SK-N-DZ (cell line): ENCODE measurements at places on chromosomes 16 and 17.

- DNase-seq, result peak; percentile 71
Measured at GRCh38 chr17:1573932-1574696, 11.5 kb upstream of the PITPNA start.

DNA sequence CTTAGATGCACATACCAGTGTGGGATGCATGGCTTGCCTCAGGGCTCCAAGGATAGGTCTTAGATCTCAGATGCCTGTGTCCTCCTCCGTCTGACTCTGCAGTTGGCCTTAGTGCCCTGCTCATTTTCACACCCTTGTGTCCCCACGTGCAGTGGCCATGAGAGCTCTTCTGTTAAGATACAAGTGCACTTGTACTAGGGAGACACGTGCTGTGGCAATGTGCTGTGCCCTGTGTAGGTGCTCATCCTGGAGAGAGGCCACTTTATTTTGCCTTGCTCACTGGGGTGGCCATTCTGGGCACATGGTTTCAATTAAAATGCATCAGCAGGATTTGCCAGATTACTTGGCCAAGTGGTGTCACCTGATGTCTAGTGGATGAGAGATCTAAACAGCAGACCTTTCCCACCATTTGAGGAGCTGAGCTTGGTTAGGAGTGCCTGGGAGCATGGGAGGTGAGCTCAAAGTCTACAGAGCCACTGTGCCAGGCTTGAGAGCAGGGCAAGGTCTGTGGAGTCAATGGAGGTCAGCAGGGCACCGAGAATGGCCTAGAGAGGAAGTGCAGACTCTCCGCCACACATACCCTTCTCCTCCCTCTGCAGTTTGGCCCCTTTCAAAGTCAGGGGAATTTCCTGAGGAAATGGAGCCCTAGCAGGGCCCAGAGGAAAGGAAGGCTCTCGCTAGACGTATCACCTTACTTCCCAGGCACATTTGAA is 25.2 kb upstream of the SMPD3 start:
- DNase-seq, result no peak

DNA sequence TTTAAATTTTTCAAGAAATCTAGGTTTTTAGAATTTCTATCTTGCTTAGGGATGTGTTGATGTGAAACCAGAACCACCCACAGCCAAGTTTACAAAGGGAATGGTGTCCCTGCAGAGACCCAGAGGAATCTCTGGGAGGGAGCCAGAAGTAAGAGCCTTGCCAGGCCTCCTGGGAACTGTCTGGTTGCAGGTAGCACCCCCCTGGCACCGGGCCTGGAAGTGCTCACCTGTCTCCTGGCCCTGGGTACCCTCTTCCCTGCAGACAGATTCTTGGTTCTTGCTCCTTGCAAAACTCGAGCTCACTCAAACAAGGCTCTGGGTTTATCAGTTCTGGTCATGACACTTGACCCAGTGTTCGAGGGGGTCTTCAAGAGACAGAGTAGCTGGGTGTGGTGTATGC is 24.6 kb upstream of the ZFP90 start:
- no peak for DNase-seq

DNA sequence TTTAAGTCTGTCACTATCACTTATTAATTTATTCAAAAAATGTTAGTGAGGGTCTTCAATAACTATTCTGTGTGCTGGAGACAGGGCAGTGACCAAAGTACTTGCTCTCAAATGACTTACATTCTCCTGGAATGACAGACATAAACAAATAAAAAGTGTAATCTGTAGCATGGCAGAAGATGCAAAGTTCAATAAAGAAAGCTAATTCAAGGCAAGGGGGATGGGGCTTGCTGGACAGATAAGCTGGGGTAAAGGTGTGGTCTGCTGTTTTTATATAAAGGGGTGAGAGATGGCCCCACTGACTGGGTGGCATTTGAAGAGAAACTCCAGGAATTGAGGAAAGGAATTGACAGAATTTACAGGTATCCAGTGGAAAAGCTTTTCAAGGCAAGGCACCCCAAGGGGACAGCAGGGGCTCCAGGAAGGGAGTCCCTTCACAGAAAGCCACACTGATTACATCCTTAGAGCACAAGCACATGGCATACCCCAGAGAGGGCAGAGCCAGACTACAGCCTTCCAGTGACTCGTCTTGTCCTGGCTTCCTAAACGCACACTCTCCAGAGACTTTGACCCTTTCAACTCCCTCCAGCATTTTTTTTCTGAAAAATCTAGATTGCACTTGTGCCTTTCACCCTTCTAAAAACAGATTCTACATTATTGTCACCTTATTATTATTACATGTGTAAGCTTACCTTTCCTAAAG is 123.7 kb upstream of the HS3ST3A1 start:
- DNase-seq, result no peak

DNA sequence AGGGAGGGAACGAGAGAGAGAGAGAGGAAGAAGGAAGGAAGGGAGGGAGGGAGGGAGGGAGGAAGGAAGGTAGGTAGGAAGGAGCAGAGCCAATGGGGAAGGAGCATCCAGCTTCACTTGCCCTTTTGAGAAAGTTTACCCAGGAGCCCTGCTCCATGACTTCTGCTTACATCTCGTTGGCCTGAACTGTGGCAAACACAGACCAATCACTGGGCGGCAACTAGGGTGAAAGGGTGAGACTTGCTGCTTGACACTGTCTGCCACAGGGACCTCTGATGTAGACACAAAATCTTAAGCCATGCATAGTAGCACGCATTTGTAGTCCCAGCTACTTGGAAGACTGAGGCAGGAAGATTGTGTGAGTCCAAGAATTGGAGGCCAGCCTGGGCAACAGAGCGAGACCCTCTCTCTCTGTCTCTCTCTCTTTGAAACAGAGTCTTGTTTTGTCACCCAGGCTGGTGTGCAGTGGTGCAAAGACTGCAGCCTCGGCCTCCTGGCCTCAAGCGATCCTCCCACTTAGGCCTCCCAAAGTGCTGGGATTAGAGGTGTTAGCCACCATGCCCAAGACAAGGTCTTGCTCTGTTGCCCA is 19.5 kb upstream of the TUBG2 start:
- no peak for DNase-seq

DNA sequence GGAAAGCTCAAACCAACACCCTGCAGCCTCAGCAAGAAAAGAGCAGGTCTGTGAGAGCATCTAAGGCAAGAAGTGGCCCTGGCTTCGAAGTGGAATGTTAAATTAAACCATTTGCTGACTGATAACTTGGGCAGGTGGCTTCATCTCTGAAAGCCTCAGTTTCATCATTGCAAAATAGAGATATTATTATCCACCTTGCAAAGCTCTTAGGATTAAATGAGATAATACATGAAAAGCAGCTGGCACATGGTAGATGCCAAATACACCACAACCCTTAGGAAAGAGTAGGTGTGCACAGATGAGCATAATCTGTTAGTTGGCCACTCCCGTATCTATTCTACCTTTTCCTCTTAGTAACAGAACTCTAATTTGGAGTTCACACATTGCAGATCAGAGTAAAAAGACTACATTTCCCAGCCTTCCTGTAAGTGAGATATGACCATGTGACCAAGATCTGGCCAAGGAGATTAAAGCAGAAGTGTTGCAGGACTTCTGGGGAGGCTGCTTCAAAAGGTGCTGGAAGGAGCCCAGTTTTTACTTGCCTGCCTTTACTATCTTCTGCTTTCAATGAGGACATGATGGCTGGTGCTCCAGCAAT is 288.7 kb downstream of the SOX9 start:
- no peak for DNase-seq

DNA sequence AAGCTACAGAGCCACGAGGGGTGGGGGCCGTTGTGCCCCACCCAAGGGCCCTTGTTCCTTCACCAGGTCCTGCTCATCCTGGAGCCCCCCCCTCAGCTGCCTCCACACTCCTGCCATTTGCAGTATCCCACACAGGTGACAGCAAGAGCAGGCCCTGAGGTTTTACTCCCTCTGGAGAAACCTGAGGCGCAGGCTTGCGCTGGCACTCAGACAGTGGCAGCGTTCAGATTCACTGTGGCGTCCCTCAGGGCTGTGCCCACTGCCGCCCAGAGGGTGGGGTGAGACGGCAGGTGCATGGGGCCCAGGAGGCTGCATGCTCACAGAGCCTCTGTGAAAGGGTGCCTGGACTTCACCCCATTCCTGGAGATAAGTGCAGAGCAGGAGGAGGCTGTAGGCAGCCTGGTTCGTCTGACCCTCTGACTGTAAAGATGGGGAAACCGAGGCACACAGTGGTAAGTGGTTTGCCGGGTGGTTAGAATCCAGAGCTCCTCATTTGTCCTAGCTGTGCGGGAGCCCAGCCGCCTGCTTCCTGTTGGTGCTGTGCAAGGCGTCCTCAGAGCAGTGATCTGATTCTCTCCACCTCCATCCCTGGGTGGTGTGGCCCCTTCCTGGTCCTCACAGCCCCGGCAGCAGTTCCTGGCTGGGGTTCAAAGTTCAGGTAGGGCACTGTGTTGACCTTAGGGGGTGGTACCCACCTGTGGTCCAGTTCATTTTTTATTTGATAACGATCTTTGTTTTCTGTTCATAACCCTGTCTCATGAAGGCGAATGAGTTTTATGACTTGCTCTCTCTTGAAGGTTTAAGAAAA is 1.6 kb downstream of the SPIRE2 start:
- no peak for DNase-seq

- no peak for DNase-seq
Measured at GRCh38 chr17:57803021-57803420, 46.8 kb downstream of the MRPS23 start.

DNA sequence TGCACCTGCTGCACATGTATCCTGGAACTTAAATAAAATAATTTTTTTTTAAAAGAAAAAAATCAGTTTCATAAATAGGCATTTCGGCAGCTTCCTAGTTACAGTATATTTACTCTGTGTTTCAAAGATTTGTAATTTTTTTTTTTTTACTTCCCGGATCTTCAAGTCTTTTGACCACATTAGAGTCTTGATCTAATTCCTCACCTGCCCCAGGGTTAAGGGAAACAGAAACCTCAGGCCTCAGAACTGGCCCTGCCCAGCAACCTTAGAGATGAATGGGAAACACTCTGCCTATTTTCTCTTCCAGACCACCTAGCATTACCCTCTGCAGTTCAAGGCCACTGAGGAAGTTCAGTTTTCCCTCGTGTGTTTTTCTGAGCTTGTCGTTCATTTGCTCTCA is 304.0 kb downstream of the MAF start:
- DNase-seq, result no peak

GRCh38 chr17:68588362-68588761 is 12.8 kb downstream of the FAM20A start:
- DNase-seq, result no peak

GRCh38 chr16:13064821-13065220 is 163.4 kb downstream of the SHISA9 start:
- DNase-seq, result no peak

DNA sequence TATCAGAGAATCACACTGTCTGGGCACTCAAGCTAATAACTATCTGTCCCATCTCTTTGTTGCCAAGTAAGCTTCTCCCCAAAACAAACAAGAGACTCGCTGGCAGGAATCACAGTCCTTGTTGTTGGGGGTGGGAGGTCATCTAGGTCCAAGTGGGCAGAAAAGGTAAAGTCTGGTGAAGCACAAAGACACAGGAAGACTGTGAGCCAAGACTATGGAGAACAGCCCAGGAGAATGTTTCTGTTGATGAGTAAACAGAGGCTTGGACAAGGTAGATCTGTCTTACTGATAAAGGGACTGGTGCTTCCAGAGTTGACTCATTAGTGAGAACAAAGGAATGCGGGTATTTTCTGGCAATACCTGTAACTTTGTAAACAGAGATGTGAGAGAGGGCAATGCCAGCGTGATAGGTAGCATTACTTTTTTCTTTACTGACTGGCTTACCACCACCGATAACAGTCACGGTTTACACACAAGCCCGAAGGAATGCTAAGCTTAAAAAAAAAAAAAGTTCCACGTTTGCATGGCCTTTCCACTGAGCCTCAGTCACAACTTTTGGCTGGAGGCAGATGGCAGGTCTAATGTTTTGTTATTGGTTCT is 11.5 kb upstream of the MMD start:
- no peak for DNase-seq

DNA sequence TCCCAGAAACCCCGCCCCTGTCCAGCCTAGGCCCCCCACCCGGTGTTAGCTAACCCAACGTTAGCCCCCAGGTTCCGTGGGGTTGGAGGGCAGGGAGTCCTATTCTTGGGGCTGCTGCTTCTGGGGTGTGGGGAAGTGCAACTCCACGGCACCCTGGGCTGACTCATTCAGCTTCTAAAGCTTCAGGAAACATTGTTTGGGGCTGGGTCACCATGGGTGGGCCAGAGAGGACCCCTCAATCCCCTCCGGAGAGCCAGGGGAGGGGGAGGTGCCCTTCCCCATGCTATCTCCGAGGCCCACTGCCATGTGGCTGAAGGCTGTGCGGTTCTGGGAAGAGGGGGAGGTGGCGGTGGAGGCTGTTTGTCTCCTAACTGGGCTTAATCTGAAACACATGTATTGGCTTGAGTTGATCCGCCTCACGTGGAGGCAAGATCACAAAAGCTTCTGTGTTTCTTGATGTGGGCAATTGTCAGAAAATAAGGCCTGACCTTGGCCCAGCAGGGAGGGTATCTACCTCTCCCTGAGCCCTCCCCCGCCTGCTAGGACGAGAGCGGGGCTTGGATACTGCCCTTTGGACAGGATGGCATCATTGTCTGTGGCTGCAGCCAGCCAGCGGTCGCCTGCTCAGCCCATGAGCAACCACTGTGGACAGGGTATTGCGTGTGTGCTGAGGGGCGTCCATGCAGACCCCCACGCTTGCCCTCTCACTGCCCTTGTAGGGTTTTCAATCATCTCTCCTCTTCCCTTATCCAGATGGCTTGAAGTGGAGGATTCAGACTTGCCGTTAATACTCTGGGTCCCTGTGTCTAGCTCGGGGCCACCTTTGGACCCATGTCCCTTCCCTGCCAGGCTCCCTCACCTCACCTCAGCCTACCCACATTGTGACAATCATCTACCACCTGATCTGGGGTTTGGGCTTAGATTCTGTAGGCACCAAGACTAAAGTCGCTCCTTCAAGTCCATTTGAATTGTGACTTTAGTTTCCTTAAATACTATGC is 1.3 kb downstream of the SERPINF1 start:
- peak; percentile 87 for DNase-seq

- DNase-seq, result no peak
Measured at GRCh38 chr16:66416136-66416535, 11.0 kb upstream of the BEAN1 start.

- no peak for DNase-seq
Measured at GRCh38 chr17:44555099-44555498, 2.2 kb upstream of the FZD2 start.
